ENCODE measurements at places on chromosomes 6 and 20.

DNA sequence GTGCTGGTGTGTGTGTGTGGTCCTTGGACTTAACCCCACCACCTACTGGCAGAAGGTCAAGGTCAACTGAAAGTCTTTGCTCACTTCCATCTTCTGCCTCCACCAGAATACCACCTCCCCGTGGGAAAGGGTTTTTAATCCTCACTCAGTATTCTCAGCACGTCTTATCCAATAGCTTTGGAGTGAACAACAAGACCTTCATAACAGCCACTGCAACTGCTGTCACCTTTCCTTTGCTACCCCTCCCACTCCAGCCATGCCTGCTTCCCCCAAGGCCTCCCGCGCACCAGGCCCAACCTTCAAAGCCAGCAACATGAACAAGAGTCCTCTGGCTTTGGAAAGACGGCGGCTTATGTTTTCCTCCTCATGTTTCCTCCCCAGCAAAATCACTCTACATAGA lies 787 bp upstream of the BTN2A2 start:
- no peak for DNase-seq

DNA sequence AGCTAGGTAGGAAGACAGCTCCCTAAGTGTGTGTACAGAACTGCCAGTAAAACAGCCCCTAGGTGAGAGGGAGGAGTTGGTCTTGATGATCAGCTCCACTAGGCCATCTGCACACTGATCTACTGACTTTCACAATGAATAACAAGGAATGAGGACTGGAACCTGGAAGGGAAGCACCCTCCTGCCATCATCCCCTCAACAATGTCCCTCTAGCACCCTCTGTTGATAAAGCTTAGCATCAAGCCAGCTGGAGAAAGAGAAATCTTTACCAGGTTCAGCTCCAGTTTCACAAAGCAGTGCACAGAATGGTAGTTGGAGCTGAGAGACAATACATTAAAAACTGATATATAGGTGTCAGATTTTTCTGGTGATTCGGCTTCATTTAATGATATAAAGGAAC lies 57.2 kb upstream of the IRAK1BP1 start:
- no peak for DNase-seq

DNA sequence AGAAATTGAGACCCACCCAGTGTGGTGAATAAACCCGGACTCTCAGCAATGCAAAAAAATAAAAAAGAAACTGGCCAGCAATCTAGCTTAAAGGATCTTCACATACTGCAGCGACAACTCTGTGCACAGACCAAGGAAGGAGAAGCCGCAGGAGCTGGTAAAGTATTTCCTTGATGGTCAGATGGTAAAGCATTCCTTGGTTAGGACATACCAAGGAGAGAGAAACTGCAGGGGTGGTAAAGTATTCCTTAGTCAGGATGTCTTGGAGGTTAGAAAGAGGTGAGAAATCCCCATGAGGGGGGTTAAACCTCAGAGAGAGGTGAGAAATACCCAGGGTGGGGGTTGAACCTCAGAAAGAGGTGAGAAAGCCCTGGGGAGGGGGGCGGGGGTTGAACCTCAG lies 86.8 kb downstream of the PLG start:
- DNase-seq = no peak

DNA sequence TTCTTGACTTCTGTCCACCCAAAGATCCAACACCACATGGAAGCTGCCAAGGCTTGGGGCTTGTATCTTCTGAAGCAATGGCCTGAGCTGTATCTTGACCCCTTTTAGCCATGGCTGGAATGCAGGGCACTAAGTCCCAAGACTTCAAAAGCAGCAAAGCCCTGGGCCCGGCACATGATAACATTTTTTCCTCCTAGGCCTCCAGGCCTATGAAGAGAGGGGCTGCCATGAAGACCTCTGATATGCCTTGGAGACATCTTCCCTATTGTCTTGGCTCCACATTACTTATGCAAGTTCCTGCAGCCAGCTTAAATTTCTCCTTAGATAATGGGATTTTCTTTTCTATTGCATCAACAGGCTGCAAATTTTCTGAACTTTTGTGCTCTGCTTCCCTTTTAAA lies 1252.6 kb upstream of the CITED2 start:
- no peak for DNase-seq

Measured in stimulated activated CD8-positive, alpha-beta memory T cell treated with anti-CD3 and anti-CD28 coated beads, Interleukin-7, amount 100 ng/mL, for 1 hour (primary cell).